ENCODE measurements at places on chromosomes 5 and 9.
A peak's percentile ranks its signal among the peaks of the same experiment; 100 is the strongest.

GRCh38 chr5:146699664-146700418 lies 178.7 kb downstream of the PPP2R2B start:
- peak; percentile 54 for DNase-seq

- no peak for DNase-seq
These were observed 215.6 kb upstream of the DMAC1 start for GRCh38 chr9:8014997-8015682.

- no peak for DNase-seq
These were observed 261.0 kb downstream of the SEMA5A start for GRCh38 chr5:9284781-9285307.

DNA sequence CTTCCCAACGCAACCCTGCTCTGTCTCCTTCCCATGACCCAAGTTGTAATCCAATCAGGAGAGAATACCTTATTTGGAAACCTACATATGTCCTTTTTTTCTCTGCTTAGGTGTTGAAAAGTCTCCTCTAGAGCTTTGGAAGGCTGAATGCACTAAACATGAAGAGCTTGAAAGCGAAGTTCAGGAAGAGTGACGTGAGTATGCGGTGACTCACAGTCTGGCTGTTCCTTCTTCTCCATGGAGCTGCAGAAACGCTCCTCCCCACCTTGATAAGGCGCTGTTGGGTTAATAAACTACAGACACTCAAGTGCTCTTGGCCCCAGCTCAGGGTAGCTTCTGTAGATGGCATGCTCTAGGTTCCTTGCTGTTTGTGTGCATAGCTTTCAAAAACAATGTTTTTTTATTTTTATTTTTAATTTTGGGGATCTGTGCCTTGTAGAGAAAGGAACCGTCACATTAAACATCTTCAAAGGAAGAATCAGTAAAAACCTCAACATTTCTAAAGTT lies 30.7 kb downstream of the RAI14 start:
- DNase-seq, result no peak

GRCh38 chr5:59126016-59126707 lies 543.3 kb downstream of the RAB3C start:
- no peak for DNase-seq

- no peak for DNase-seq
These were observed 44.6 kb upstream of the FCN2 start for GRCh38 chr9:134835987-134836386.

DNA sequence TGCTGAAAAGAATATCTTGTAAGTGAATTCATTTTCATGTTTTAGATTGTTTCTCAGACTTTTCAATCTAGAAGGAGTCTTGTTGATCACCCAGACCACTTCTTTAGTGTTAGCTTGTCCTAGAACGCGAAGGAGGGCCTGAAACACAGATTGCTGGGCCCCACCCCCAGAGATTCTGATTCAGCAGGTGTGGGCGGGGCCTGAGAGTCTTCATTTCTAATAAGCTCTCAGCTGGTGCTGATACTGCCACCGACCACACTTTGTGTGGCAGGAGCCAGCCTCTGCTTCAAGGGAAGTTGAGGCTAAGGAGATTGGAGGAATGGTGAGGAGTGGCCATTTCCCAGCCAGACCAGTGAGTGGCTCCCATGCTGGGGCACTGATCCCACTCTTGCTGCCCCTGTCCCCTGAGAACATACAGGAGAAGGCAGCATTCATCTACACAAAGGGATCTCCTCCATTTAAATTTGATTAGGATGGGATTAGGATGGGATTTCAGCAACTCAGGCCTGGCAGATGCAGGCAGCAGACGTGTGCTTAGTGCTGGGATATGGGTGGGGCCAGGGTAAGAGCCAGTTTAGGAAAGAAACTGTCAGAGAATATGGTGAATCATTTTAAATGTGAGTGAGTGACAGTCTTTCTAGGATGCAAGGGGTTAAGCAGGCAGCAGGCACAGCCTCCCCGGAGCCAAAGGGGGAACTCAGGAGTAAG lies 35.9 kb downstream of the ZNF618 start:
- no peak for DNase-seq

DNA sequence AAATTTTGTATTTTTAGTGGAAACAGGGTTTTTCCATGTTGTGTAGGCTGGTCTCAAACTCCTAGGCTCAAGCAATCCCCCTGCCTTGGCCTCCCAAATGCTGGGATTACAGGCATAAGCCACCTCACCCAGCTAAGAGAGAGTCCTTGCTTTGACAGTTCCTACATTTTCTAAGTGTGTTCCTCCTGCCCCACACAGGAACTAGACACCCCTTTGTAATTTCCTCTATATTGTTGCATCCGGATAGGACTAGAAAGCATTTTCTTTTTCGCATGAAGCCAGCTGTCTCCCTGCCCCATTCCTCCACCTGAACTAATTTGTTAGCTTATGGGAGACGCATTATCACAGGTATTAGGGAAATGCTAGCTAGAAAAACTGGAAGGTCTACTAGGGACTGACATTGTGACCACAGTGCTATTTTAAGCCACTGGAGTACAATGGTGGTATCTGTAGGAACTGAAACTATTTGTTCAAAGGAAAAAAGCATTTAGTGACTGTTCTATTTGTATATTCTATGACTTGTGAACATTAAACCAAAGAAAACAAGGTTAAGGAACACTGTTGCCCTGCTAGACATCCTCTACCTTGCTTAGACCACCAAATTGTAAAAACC lies 214.1 kb downstream of the SMARCA2 start:
- DNase-seq, result no peak

All from cerebellum (tissue), 4 donors.